ENCODE measurements at places on chromosomes 12 and 14. TPM values are rescaled to one million over a fixed set of nuclear protein-coding genes. Genes with fewer than 3 reads are reported as not detected.

DNA sequence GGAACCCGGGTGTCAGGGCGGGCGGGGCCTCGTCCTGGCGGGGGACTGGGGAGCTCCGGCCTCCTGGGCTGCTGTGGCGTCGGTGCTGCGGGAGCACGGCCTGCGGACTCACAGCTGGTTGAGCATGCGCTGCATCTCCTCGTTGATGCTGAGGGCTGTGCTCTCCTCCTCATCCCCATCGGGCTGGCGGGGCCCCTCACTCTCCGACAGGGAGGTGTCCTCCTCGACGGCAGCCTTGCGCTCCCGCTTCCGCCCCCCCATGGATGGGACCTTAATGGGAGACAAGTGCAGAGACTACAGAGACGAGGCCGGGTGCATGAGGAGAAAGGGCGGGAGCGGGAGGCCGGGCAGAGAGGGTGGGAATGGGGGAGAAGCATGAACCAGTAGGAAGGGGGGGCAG is 7.3 kb downstream of the IFFO1 start:
- peaks cover 57% of the 10 kb centered on the region for H3K4me1 ChIP-seq
- no peak overlapping the region for H3K4me3 ChIP-seq
- H3K36me3 ChIP-seq: peaks cover 66% of the 10 kb centered on the region
- H3K27me3 ChIP-seq: no peaks in the 10 kb centered on the region
- no peak for DNase-seq

DNA sequence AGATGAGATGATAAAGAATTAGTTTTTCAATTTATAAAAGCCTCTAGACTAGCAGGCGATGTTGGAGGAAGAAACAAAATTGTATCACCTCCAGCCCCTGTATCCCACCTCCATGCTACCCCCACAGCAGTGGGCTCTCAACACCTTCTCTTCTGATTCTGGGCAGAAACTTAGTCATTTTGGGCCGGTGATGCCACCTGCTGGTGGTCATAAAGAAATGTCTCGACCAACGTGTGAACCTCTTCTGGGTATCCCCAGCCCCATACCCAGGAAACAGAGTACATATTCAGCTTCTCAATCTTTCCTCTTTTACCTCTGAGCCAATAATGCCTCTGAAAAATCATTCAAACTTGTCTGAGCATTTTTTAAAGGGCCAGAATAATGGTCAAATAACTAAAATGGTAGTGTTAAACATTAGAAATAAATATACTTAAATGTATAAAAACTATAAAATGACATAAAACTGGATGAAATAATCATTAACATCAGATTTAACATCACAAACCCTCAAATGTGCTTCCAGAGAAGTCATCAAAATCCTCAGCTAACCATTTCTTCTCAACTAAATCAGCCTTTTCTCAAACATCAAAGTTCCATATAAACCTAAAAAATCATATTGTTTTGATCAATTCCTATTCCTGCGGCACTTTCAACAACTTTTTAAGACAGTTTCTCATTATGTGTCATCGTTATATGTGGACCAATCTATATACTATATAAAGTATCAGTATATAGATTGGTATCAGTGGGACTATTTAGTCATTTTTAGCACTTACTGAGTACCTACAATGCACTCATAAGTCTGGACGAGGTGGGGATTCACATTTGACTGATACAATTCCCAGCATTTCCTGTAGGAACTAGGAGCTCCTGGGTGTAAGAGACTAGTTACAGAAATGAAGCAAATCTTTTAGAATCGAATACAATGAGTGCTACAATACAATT is 69.4 kb downstream of the ATXN2 start:
- H3K27ac ChIP-seq: no peak overlapping the region
- H3K4me1 ChIP-seq: no peaks in the 10 kb centered on the region
- peaks cover 57% of the 10 kb centered on the region for H3K36me3 ChIP-seq
- no peaks in the 10 kb centered on the region for H3K27me3 ChIP-seq
- no peak for DNase-seq

- peak overlapping the region; percentile 97 for H3K4me3 ChIP-seq
- no peaks in the 10 kb centered on the region for H3K36me3 ChIP-seq
- peak overlapping the region; percentile 96 for H3K27ac ChIP-seq
- no peaks in the 10 kb centered on the region for H3K27me3 ChIP-seq
- H3K4me1 ChIP-seq: peaks cover 42% of the 10 kb centered on the region
- DNase-seq: peak; percentile 74
These were observed 1.1 kb downstream of the ATXN2 start for GRCh38 chr12:111597831-111598636.

GRCh38 chr14:81141426-81141825 is 79.3 kb downstream of the GTF2A1 start:
- H3K4me1 ChIP-seq: peaks cover 9% of the 10 kb centered on the region
- no peak overlapping the region for H3K4me3 ChIP-seq
- no peaks in the 10 kb centered on the region for H3K27me3 ChIP-seq

DNA sequence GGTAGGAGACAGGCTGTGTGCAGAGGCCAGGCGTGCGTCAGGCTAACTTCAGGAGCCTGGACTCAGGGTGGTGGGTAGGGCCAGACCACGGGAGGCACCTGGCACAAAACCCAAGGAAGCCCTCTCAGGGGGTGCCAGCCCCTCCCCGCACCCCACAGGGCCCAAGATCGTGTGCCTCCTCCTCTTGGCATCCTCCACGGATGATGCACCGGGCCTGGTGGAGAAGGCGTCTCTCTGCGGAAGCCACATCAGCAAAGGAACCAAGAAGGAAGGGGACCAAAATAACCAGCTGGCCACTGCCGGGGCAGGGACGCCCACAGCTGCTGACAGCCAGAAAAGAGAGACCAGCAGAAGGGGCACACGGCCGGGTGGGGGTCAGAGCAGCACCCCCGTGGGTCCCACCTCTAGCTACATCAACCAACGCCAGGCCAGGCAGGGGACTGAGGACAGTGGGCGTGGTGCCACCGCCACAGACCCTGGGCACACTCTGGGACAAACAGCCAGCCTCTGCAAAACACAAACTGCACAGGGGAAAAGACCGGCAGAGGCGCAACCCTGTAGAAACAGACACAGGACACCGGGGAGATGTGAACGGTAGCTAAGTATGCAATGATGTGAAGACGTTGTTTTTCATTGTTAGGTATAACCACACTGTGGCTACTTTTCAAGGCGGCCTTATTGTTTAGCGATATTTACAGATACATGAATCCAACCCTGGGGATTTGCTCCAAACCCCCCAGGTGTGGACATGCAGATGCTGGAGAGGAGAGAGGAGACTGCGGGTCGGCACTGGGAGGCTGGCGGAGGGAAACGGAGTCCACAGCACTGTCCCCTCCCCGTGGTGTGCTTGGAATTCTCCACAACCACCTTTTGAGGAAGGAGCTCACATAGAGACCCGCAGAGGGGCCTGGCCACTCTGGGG is 26.1 kb upstream of the C14orf180 start:
- no peaks in the 10 kb centered on the region for H3K4me1 ChIP-seq
- peaks cover 31% of the 10 kb centered on the region for H3K27me3 ChIP-seq
- no peaks in the 10 kb centered on the region for H3K36me3 ChIP-seq

The SPIC gene
- total RNA-seq: not detected

The PARP2 gene
- total RNA-seq: 17.1 TPM
